Left renal pelvis (tissue), 4 donors: ENCODE measurements at places on chromosomes 6 and 20. TPM values are rescaled to one million over a fixed set of nuclear protein-coding genes. Genes with fewer than 3 reads are reported as not detected.

The HLA-DQA2 gene
- polyA plus RNA-seq, result not detected

DNA sequence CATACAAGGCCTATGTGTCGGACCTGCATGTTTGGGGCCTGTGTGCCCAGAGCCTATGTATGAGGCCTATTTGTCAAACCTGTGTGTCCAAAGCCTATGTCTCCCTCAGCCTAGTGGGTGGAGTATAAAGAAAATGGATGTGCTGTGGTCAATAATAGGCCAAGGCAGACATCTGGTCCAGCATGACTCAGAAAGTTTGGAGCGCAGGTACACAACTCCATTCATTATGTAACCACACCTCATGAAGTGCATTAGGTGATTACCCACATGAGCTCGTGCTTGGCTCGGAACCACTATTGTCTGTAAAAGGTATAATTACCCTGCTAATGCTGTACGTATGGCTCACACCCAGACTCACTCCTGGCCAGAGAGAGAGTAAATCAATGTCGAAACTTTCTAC is 302.4 kb upstream of the POU3F2 start:
- DNase-seq, result no peak

DNA sequence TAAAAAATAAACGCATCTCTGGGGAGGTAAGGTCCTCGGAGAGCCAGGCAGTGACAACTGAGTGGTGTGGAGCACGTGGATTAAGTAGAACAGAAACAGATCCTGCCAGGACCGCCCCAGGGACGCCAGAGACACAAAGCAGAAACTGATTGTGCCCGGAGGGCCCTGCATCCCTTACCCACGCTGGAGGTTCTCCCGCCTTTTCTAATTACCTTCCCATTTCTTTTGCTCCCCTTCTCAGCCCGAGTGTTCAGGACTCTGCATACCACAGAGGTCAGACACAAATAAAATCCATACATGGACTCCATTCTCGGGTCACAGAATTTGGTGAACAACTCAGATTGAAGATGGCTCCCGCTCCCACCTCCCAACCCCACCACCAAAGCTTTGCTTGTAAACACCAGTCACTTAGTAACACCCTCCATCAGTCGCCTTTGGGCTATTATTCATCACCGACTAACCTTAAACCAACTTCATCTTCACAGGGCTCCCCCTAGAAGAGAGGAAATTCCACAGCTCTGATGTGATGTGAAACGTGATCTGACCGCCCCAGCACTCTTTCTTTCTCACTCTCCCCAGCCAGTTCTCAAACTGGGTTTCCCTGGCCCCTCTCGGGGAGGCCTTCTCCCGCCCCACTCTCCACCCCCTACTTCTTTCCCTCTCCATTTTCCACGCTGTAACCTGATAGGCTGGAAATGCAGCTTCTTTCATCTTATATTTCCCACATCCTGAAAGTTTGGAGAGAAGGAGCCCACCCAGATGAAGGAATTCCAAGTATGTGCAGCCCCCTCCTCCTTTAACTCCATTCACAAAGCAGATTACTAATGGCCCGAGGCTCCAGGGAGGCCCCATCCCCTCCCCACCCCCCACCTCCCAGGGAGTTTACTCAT is 32.5 kb upstream of the PIM1 start:
- DNase-seq, result peak; percentile 73

- DNase-seq, result no peak
These were observed 256.6 kb downstream of the EYS start for GRCh38 chr6:65450451-65450850.

DNA sequence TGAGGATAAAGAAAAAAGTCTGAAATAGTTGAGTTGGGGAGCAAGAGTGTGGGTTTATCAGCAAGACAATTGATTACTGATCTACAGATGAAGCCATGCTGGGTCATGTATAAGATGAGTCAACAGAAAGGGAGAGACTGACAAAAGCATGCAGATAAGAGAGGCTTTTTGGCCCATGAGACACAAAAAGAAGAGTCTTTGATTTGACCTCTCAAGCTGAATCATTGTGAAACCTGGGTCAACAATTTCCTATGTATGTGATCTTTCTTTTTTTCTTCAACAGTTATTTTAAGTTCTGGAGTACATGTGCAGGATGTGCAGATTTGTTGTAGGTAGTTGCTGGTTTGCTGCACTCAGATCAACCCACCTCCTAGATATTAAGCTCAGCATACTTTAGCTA is 15.9 kb downstream of the RIMS1 start:
- DNase-seq, result no peak

GRCh38 chr6:111950661-111951496 is 77.6 kb upstream of the FYN start:
- DNase-seq, result peak; percentile 61

GRCh38 chr6:101605874-101606273 is 212.4 kb downstream of the GRIK2 start:
- DNase-seq, result no peak

- no peak for DNase-seq
These were observed 84.8 kb upstream of the EYA2 start for GRCh38 chr20:46809706-46810360.

The FOXA2 gene
- not detected for polyA plus RNA-seq

The FLRT3 gene
- polyA plus RNA-seq, result 160 TPM

DNA sequence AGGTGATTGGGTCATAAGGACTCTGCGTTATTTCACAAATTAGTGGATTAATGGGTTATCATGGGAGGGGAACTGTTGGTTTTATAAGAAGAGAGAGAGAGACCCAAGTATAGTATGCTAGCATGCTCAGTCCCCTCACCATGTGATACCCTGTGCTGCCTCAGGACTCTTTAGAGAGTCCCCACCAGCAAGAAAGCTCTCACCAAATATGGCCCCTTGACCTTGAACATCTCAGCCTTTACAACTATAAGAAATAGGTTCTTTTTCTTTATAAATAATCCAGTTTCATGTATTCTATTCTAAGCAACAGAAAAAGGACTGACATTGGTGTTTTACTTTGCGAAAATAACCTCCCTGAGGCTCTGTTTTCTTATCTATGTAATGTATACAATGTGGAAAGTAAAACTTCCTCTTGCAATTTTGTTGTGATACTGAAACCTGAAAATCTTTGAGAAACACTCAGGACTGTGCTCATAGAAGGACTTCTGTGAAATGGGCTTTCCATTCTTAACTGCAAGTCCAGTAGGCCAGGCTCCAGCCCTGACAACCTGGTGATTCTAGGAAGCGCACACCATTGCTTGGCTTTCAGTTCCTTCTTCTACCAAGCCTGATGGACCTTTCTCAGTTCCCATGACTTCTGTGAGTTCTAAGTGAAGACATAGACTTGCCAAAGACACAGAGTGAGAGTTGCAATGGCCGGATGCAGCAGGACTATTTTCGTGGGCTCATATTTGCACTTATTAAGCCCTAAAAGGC is 21.9 kb downstream of the SIRPD start:
- no peak for DNase-seq

- no peak for DNase-seq
These were observed 27.6 kb downstream of the PARD6B start for GRCh38 chr20:50758992-50759391.

The PGC gene
- polyA plus RNA-seq, result not detected

The GRM1 gene
- polyA plus RNA-seq, result 0.23 TPM

GRCh38 chr20:55777641-55778040 is 227.7 kb downstream of the CBLN4 start:
- no peak for DNase-seq

DNA sequence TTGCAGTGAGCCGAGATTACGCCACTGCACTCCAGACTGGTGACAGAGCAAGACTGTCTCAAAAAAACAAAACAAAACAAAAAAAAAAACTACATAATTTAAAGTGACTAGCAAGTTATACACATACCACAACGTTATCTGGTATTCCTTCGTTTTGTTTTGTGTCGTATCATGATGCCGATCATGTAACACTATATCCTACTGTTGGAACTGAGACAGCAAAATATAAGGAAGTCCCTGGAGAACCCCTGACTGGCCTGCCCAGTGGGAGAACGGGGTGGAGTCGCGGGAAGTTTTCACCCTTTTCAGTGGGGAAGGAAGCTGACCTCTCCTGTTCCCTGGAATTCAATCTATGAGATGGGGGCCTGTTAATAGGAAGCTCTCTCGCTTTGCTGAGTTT is 15.1 kb downstream of the SOX4 start:
- no peak for DNase-seq

GRCh38 chr6:168034537-168034936 is 37.1 kb downstream of the KIF25 start:
- DNase-seq, result no peak

The GPLD1 gene
- polyA plus RNA-seq, result 4.4 TPM

The LAMP5 gene
- 6.4 TPM for polyA plus RNA-seq

- no peak for DNase-seq
These were observed 74.6 kb upstream of the L3MBTL3 start for GRCh38 chr6:129943637-129944271.

DNA sequence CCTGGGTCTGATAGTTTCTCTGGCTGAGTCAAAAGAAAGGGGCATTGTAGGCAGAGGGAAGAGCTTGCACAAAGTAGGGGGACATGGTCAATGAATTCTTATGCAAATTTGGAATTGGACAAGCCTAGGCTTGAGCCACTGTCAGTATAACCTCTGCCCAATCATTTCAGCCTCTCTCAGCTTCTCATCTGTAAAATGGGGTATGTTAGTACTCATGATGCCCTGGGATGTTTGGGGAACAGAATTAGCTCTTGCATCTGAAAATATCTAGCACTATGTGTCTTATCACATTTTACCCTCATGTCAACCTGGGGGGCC is 148.6 kb downstream of the DHX35 start:
- DNase-seq, result no peak

The TSBP1 gene
- not detected for polyA plus RNA-seq

- DNase-seq, result no peak
These were observed 334.8 kb upstream of the SULF2 start for GRCh38 chr20:48120120-48120519.

DNA sequence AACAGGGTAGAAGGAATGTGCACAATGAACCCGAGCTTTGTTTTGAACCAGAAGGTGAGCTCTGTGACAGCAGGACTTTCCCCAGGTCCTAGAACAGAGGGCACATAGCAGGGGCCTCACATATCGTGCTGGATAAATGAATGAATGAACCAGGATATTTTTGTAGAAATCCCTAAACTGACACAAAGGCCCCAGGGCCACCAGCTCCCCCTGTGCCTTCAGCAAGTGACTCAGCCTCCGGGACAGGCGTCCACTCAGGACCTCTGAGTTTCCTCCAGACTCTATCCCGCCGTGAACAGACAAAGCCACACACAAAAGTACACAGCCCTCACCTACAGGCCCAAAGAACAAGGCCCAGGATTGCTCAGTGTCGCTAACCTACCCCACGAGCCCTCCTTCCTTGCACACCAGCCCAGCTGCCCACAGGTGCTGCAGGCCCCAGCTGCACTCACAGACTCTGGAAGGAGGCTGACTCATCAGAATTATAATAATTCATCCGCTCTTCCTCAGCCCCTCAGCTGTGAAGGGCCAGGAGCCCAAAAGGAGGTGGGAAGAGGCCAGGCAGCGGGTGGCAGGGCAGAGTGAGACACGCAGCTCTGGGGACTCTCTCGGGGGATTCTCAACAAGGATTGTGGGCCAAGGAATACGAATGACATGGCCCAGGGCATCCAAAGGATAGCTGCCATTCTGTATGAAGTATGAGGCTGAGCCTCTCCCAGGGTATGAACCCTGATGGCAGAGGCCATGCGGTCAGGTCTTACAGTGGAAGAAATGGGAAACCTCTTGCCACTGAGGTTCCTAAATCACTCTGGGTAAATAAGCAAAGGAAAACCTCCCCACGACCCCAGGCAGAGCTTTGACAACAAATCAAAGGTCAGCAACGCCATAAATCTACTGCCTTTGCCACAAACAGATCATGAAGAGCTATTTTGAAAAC is 40.9 kb downstream of the SUMO4 start:
- no peak for DNase-seq

GRCh38 chr6:112622036-112622435 is 274.9 kb downstream of the RFPL4B start:
- no peak for DNase-seq

The C20orf141 gene
- polyA plus RNA-seq, result not detected

- DNase-seq, result no peak
These were observed 24.5 kb downstream of the MAP3K5 start for GRCh38 chr6:136767570-136768309.

- no peak for DNase-seq
These were observed 54.2 kb upstream of the FRMD1 start for GRCh38 chr6:168133168-168133561.

DNA sequence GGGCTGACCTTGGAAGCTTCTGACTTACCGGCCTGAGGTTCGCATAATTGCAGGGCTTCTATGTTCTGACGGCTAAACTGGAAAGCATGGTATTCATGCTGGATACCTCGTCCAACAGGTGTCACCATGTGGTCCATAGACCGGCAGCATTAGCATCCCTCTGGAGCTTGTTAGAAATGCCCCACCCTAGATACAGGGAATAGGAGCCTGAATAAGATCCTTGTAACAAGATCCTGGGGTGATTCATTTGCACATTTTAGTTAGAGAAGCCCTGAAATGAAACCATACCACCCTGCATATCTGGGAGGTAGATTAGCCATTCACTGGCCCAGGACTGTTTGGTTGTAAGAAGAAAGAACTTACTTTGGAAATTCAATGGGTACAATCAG is 77.7 kb downstream of the TMEM170B start:
- DNase-seq, result no peak

GRCh38 chr6:31270788-31271640 is 878 bp downstream of the HLA-C start:
- no peak for DNase-seq

DNA sequence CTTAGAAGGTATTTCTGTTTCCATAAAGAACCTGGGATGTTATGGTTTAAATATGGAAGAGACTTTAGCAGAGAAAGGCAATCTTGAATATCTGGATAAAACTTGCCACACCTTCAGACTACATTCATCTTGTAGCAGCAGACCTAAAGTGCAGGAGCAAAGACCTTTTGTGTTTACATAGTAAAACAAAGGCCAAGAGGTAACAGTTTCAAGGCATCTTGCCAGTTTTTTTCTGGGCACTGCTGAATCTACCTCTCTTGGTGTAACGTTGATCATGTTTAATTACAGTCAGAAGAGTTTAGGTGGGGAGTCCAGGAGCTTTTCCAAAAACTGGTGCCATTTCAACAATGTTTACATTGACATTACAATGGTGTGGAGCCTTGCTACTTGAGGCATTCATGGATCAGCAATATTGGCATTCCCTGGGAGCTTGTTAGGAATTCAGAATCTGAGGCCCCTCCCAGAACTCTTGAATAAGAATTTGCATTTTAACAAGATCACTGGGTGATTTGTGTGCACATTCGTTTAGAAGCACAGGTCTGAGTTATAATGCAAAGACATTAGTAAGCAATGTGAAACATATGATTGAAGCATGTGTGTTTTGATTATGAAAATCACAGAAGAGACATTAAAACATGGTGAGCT is 94.5 kb downstream of the F13A1 start:
- DNase-seq, result no peak

- DNase-seq, result no peak
These were observed 142.8 kb downstream of the SMOC2 start for GRCh38 chr6:168583821-168584220.

The RCAN2 gene
- 26.9 TPM for polyA plus RNA-seq

GRCh38 chr6:150391890-150392289 is 23.1 kb downstream of the IYD start:
- no peak for DNase-seq

- DNase-seq, result no peak
These were observed 187.6 kb upstream of the CST7 start for GRCh38 chr20:24761220-24762065.

The SIRPD gene
- not detected for polyA plus RNA-seq

The EBF4 gene
- 44.5 TPM for polyA plus RNA-seq

The TAGAP gene
- polyA plus RNA-seq, result 0.75 TPM

- no peak for DNase-seq
These were observed 508.4 kb upstream of the SULF2 start for GRCh38 chr20:48293671-48294070.
